Hepatocyte (in vitro differentiated cells): ENCODE measurements at places on chromosomes 3 and 15. TPM values are rescaled to one million over a fixed set of nuclear protein-coding genes. Genes with fewer than 3 reads are reported as not detected.

Gene GRM2
- 0.27 TPM in 1 of 2 replicates, not detected in the other for total RNA-seq

Gene OR5H1
- total RNA-seq = not detected in 2 replicates

Gene ISL2
- total RNA-seq = 3.9 and 5.3 TPM in 2 replicates

Gene FANCD2OS
- total RNA-seq = not detected in 2 replicates

Gene C2CD4A
- total RNA-seq = 0.12 and 0.13 TPM in 2 replicates

Gene MRPL46
- total RNA-seq = 29.0 and 33.3 TPM in 2 replicates

Gene COLQ
- 0.27 and 5.5 TPM in 2 replicates for total RNA-seq

Gene HTR3E
- total RNA-seq = not detected in 2 replicates

GRCh38 chr15:93312891-93313486 lies 224.0 kb upstream of the RGMA start:
- no peak overlapping the region for H3K27ac ChIP-seq
- H3K27me3 ChIP-seq = no peaks in the 10 kb centered on the region
- no peaks in the 10 kb centered on the region for H3K36me3 ChIP-seq
- no peaks in the 10 kb centered on the region for H3K4me1 ChIP-seq
- no peak for DNase-seq

DNA sequence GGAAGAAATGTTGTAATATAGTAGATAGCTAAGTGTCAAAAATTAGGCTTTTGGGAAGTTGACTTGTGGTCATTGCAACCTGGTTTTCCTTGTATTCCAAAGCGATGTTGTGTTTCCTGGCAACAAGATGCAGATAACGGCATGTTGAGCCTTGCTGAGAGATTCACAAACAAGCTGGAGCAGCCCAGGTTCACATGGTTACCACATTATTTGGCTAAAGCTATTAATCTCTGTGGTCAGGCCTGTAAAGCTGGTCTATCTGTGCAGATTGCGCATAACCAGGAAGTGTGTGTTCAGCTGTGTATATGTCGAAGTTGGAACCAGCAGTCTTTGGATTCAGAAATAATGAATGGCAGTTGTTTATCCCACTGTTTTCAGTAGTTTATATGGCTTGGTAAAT lies 6.6 kb downstream of the TIPARP start:
- peak; percentile 73 for DNase-seq
- H3K36me3 ChIP-seq = no peaks in the 10 kb centered on the region
- peak overlapping the region; percentile 77 for H3K27ac ChIP-seq
- H3K4me3 ChIP-seq = no peak overlapping the region

- no peak overlapping the region for H3K4me3 ChIP-seq
- H3K36me3 ChIP-seq = no peaks in the 10 kb centered on the region
- H3K4me1 ChIP-seq = no peaks in the 10 kb centered on the region
- H3K27me3 ChIP-seq = no peaks in the 10 kb centered on the region
Observed at GRCh38 chr15:93974804-93975481, 256.4 kb upstream of the MCTP2 start.

GRCh38 chr3:186683979-186684378 lies 18.2 kb downstream of the HRG start:
- H3K4me1 ChIP-seq = no peaks in the 10 kb centered on the region
- H3K4me3 ChIP-seq = no peak overlapping the region
- H3K36me3 ChIP-seq = no peaks in the 10 kb centered on the region
- H3K27ac ChIP-seq = no peak overlapping the region

- H3K27me3 ChIP-seq = no peaks in the 10 kb centered on the region
- peaks cover under 1% of the 10 kb centered on the region for H3K4me1 ChIP-seq
- no peak overlapping the region for H3K27ac ChIP-seq
Observed at GRCh38 chr3:72903004-72903403, 15.2 kb downstream of the GXYLT2 start.

GRCh38 chr3:163328680-163329079 lies 1749.6 kb downstream of the SI start:
- DNase-seq = no peak
- H3K4me3 ChIP-seq = no peak overlapping the region
- no peaks in the 10 kb centered on the region for H3K4me1 ChIP-seq

GRCh38 chr15:69573815-69574475 lies 121.3 kb downstream of the RPLP1 start:
- H3K4me3 ChIP-seq = no peak overlapping the region

- H3K36me3 ChIP-seq = no peaks in the 10 kb centered on the region
- peak overlapping the region; percentile 15 for H3K27ac ChIP-seq
- no peaks in the 10 kb centered on the region for H3K4me1 ChIP-seq
- H3K4me3 ChIP-seq = no peak overlapping the region
- DNase-seq = no peak
Observed at GRCh38 chr3:42102571-42102970, 11.4 kb downstream of the TRAK1 start.

DNA sequence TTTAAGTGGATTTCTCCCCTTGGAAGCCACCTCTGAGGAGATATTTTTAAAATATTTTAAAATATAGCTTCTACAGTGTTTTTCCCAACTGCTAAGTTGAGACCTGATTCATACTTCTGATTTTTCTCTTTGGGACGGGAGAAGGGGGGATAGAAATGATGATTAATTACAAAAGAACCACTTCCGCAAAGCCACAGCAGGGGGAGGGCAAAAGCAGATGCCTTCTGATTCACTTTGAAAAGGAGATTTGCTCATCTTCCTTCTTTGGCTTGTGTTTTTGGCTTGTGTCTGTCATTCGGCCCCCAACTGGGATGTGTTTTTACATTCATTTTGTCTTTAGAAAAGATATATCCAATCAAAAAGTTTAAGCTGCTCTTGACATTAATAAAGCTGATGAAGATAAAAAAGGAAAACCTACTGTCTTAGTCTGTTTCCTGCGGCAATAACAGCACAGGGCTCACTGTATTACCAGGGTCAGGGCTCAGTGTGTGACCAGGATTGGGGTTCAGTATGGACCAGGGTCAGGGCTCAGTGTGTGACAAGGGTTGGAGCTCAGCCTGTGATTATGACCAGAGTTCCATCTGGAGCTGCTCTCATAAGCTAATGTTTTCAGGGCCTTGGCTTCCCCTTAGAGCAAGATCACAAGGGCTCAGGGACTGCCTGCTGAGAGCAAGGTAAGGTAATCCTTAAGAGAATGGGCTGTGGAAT lies 223.2 kb downstream of the MTHFS start:
- no peaks in the 10 kb centered on the region for H3K36me3 ChIP-seq
- DNase-seq = no peak
- no peak overlapping the region for H3K27ac ChIP-seq
- H3K4me1 ChIP-seq = no peaks in the 10 kb centered on the region

DNA sequence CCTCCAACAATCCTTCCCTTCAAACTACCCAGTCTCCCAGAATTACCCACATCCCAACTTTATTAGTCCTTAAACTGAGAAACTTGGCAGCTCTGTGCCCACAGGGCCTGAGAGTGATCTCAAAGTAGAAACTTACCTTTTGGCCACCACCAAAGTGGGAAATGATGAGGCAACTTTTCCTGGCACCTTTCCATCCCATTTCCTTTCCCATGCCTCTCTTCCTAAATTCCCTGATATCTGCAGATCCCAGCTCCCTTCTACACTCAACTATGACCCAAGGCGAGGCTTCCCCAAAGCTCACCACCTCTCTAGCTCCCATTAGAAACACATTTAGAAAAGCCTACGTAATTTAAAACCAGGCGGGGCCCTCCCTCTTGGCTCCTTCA lies 271.9 kb downstream of the FOXP1 start:
- no peaks in the 10 kb centered on the region for H3K27me3 ChIP-seq
- no peak overlapping the region for H3K4me3 ChIP-seq
- H3K4me1 ChIP-seq = peaks cover 27% of the 10 kb centered on the region

DNA sequence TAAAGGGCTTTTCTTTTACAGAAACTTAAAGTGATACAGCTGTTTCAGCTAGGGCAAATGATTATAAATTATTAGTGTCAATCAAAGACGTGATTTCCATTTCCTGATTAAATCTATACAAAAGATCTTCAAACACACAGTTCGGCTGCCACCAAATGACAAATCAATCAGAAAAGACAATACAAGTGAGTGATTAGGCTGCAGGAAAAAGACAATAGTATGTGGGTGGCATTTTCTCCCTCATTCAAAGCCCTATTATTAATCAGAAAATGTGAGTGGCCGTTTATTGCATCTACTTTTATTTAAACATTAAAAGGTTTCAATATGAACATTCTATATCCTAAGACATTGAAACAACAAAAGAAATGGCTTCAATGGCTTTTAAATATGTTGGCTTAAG lies 895.6 kb upstream of the ROBO1 start:
- no peak for DNase-seq
- H3K4me1 ChIP-seq = no peaks in the 10 kb centered on the region
- H3K27me3 ChIP-seq = no peaks in the 10 kb centered on the region
- H3K4me3 ChIP-seq = no peak overlapping the region
- H3K27ac ChIP-seq = no peak overlapping the region

DNA sequence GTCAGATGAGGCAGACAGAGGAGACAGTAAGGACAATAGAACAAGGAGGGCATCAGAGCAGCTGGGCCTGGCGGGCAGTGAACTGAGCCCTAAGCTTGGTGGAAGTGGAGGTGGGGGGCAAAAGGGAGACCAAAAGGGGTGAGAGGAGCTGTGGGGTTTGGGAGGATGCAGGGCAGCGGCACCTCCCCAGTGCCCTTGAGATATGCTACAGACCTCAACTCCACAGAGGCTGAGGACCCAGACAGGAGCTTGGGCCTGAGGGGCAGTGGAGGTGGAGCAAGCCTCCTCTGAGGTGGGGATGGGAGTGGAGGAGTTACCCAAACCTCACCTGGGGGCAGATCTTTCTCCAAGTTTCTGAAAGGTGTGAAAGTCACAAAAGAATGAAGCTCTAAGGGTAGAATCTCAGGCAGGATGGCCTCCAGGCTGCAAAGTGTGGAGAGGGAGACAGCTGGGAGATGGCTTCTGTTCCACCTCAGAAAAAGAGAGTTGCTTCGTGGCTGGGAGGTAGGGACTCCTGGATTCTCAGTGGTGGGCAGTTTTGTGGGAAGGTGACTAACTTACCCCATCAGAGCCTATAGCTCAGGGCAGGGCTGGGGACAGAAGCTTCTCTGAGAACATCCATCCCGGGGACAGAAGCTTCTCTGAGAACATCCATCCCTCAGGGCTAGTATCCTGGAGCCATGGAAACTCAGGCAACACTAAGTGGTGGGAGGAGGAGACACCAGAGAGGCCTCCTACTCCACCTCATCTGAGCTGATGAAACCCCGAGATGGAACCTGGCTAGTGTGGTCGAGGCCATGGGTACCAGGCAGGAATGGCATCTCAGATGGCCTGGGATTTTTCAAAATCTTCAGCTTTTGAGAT lies 2.3 kb upstream of the CLK3 start:
- H3K4me1 ChIP-seq = peaks cover 14% of the 10 kb centered on the region
- DNase-seq = peak; percentile 25
- no peak overlapping the region for H3K27ac ChIP-seq
- H3K36me3 ChIP-seq = no peaks in the 10 kb centered on the region

GRCh38 chr15:50487287-50487686 lies 59.2 kb downstream of the USP50 start:
- no peaks in the 10 kb centered on the region for H3K27me3 ChIP-seq
- no peak overlapping the region for H3K4me3 ChIP-seq
- no peak overlapping the region for H3K27ac ChIP-seq
- DNase-seq = no peak
- H3K36me3 ChIP-seq = peaks cover 4% of the 10 kb centered on the region

GRCh38 chr3:4751502-4752101 lies 227.6 kb upstream of the BHLHE40 start:
- peak overlapping the region; percentile 94 for H3K27ac ChIP-seq
- peak; percentile 74 for DNase-seq
- H3K36me3 ChIP-seq = no peaks in the 10 kb centered on the region
- H3K27me3 ChIP-seq = no peaks in the 10 kb centered on the region
- H3K4me3 ChIP-seq = no peak overlapping the region

DNA sequence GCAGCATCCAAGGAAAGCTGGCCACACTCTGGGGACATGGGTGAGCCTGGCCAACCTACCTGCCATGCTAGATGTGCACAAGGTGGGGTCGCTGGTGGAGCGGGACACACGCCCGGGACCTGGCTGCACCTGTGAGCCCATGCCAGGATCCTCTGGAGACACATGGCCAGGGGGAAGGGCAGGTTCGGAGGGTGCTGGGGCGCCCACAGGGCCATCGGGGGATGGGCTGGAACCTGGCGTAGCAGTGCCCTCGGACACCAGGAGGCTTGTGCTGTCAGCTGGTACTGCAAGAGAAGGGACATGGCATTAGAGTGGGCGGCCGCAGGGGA lies 143.4 kb downstream of the NSMCE3 start:
- H3K27ac ChIP-seq = no peak overlapping the region
- no peaks in the 10 kb centered on the region for H3K4me1 ChIP-seq
- H3K36me3 ChIP-seq = no peaks in the 10 kb centered on the region

DNA sequence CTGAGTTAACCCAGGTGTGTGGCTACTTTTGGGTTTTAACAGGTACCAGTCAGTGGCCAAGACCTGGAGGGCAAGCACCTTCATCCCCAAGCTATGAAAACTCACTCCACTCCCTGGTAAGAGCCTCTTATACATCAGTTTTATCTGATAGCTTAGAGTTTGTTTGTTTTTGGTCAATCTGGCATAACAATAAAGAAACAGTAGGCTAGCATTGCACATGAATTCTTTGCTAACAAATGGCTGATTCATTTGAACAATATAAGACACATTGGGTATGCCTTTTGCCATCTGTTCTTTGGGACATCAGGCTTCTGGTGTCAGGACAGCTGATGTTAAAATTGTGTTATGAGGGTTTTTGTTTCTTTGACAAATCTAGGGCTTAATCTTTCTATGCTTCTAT lies 125.0 kb upstream of the CGNL1 start:
- H3K27ac ChIP-seq = no peak overlapping the region
- no peaks in the 10 kb centered on the region for H3K27me3 ChIP-seq
- no peaks in the 10 kb centered on the region for H3K4me1 ChIP-seq
- DNase-seq = no peak

DNA sequence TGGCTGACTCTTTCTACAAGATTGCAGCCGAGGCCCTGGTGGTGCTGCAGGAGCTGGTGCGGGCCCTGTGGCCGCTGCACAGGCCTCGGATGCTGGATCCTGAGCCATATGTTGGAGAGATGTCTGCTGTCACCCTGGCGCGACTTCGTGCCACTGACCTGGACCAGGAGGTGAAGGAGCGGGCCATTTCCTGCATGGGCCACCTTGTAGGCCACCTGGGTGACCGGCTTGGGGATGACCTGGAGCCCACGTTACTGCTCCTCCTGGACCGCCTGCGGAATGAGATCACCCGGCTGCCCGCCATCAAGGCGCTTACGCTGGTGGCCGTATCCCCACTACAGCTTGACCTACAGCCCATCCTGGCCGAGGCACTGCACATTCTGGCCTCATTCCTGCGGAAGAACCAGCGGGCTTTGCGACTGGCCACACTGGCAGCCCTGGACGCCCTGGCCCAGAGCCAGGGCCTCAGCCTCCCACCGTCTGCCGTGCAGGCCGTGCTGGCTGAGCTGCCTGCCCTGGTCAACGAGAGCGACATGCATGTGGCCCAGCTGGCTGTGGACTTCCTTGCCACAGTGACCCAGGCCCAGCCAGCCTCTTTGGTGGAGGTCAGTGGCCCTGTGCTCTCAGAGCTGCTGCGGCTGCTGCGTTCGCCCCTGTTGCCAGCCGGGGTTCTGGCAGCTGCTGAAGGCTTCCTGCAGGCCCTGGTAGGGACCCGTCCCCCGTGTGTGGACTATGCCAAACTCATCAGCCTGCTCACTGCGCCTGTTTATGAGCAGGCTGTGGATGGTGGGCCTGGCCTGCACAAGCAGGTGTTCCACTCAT lies 20.3 kb downstream of the CAND2 start:
- no peaks in the 10 kb centered on the region for H3K27me3 ChIP-seq
- no peak for DNase-seq
- H3K4me1 ChIP-seq = no peaks in the 10 kb centered on the region
- no peak overlapping the region for H3K27ac ChIP-seq
- H3K4me3 ChIP-seq = no peak overlapping the region
